DMS79 (cell line): ENCODE measurements at places on chromosomes 1 and 21.

- no peak for DNase-seq
Observed at GRCh38 chr1:66405061-66405460, 128.9 kb upstream of the SGIP1 start.

- DNase-seq: no peak
Observed at GRCh38 chr1:29458737-29459619, 222.7 kb downstream of the PTPRU start.

DNA sequence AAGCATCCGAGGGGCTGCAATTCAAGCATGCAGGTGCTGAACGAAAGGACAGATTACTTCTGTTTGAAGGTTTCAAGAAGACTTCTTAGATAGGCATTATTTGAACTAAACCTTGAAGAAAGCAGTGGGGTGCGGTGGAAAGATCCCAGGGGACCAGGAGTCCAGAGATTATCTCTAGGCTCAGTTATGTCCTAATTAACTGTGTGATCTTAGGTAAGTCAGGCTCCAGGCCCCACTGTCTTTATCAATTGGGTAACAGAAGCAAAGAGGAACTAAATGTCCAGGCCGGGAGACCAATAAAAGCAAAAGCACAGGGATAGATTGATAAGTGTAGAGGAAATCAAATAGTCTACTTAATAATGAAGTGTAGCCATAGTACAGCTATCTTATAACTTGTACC, 72.9 kb upstream of the CDC42BPA start:
- DNase-seq: no peak

DNA sequence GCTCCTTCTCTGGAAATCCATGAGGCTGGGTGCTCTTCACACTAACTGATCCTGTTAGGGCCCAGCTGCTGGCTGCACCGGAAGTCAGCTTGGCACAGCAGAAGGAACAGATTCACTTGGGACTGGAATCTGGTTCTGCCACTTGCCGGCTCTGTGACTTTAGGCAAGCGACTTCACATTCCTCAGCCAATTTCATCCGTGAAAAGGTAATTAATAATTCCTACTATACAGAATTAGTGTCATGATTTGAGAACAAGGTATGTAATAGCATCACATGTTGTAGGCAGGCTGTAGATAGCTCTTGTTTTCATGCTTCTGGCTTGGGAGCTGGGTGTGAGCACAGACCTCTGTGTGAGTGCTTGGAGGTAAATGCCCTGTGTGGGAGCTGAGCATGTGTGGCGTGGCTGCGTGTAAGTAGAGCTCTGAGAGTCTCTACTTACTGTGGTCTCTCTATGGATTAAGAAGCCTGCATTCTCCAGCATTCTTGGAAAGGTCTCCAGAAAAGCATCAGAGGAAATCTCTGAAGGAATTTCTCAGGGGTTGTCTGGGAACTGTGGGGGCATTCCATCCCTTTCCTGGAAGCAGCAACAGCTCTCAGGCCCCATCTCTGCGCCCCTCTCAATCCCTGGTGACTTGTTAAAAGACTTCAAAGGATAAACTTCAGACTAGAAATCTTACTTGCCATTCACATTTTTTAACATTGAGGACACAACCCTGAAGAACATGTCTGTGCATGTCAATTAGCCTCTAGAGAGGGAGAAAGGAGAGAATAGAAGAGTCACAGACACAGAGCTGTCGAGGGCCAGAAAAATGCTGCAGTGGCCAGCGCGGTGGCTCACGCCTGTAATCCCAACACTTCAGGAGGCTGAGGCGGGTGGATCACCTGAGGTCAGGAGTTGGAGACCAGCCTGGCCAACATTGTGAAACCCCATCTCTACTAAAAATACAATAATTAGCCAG, 47.7 kb upstream of the PPM1J start:
- peak; percentile 47 for DNase-seq

GRCh38 chr1:42739753-42740700, at the start of gene CLDN19:
TSS of gene CLDN19 (minus strand) at chr1:42740236. CDS start at chr1:42740063, 173 bp downstream.
- DNase-seq: no peak

- no peak for DNase-seq
Observed at GRCh38 chr1:219713981-219714381, 101.1 kb upstream of the ZC3H11B start.

GRCh38 chr21:35859677-35860076, 200.6 kb downstream of the SETD4 start:
- DNase-seq: no peak

GRCh38 chr1:229406798-229407197, 27.1 kb downstream of the ACTA1 start:
- DNase-seq: no peak

DNA sequence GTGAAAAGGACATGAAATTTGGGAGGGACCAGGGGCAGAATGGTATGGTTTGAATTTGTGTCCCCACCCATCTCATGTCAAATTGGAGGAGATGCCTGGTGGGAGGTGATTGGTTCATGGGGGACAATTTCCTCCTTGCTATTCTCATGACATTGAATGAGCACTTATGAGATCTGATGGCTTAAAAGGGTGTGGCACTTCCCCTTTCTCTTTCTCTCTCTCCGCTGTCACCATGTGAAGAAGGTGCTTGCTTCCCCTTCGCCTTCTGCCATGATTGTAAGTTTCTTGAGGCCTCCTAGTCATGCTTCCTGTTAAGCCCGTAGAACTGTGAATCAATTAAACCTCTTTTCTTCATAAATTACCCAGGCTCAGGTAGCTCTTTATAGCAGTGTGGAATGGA, 7.6 kb upstream of the GBP4 start:
- DNase-seq: no peak

DNA sequence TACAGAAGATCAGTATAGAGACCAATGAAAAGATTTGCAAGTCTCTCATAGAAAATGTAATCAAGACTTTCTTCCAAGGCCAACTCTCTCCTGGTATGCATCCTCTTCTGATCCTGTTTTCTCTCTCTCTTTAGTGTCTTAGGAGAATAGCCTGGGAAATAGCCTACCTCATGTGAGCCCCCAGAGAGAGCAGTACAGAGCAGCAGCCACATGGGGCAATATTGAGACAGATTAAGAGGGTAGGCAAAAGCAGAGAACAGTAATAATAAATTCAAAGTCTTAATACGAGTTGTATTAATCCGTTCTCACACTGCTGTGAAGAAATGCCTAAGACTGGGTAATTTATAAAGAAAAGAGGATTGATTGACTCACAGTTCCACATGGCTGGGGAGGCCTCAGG, 61.4 kb downstream of the RNASEL start:
- no peak for DNase-seq

- no peak for DNase-seq
Observed at GRCh38 chr1:216459651-216460207, 36.5 kb upstream of the USH2A start.

- DNase-seq: peak; percentile 32
Observed at GRCh38 chr1:20733360-20733975, 965 bp upstream of the SH2D5 start.

GRCh38 chr1:7250597-7251453, 465.6 kb downstream of the CAMTA1 start:
- DNase-seq: no peak

DNA sequence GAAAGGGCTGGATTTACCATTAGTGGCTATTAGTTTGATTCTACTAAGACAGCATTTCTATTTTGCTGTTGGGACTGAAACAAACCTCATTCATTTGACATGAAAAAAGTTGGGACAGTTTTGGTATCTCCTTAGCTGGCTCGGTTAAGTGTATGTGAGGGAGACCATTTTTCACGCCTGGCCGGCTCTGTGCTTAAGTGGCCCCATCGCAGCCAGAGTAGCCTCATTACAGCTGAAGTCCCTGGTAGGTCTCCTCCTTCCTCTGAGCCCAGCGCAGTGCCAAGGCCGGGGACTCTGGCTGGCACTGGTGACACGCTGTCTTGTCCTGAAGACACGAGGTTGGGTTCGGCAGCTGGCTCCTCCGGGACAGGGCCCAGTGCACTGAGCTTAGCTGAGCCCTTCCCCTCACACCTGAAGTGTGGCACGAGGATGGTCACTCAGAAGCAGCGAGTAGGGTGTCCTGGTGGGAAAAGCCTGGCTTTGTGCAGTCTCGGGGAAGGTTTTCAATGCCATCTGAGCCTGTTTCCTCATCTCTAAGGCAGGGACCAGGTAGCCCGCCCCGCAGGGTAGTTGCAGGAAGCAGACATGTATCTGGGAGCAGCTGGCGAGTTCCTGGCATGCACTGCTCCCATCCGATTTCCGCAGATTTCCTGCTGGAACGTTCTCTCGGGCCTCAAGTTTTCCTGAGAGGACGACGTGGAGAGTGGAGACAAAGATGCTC, 196.5 kb downstream of the DYRK1A start:
- no peak for DNase-seq

DNA sequence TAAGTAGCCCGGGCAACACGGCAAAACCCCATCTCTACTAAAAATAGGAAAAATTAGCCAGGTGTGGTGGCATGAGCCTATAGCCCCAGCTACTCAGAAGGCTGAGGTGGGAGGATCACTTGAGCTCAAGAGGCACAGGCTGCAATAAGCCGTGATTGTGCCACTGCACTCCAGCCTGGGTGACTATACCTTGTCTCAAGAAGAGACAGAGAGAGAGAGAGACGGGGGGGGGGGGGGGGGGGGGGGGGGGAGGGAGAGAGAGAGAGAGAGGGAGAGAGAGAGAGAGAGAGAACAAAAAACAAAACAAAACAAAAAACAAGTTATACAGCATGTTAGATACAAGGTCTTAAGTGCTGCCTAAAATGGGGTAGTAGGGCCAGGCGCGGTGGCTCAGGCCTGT, 77.8 kb upstream of the ZNF281 start:
- no peak for DNase-seq

DNA sequence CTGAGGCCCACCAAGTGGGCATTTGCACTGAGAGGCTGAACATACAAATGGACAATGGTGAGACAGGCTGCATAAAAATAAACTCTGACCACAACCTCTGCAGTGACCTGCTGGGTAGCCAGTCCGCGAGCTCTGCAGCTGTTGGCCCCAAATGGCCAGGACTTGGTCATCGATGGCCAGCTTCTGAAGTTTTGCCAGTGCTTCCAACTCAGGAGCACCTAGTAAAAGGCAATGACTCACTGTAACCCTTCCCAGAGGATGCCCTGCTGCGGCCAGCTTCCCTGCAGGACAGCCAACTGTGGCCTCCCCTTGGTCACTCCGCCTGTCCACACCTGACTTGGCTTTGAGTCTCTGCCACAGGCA, 185.4 kb downstream of the DYRK1A start:
- no peak for DNase-seq
